Right cardiac atrium (tissue), 5 donors: ENCODE measurements at places on chromosomes 2 and 18. TPM values are rescaled to one million over a fixed set of nuclear protein-coding genes. Genes with fewer than 3 reads are reported as not detected.

DNA sequence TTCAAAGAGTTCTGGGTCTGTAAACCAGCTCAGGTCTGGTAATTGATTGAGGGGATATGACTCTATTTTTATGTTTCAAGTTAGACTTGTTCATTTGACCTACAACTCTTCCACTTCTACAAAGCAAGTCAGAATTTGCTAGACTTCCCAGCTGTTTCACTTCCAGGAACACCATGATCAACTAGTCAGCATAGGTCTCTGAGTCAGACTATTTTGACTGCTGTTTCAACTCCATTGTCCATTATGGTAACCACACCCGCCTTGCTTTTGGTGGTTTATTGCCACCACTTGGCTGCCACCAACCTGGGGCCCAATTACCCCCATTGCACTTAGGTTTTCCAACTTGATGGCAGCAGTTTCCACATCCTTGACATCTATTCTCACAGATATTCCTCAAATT, 116.6 kb downstream of the LAMA3 start:
- DNase-seq = no peak

DNA sequence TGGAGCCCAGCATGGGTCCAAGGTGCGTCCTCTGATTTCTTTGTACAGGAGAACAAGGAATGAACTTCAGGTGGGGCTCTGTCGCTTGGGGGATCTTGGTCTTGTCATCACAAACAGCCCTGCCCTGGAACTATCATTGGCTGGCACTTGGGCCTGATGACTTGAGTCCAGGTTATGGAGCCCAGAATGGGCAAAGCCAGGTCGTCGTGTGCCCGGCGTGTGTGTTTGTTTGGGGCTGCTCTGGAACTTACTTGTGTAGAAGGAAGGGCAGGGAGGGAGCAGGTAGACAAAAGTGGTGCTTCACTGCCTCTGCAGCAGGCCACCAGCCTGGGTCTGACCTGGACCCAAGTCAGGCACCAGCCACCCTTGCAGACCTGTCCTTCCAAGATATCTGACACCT, 306.3 kb upstream of the HS6ST1 start:
- no peak for DNase-seq

- DNase-seq = no peak
Measured at GRCh38 chr2:195121341-195121740, 535.7 kb upstream of the SLC39A10 start.

The CRYGD gene
- not detected for polyA plus RNA-seq

The GPR155 gene
- polyA plus RNA-seq = 4.3 TPM

The FSHR gene
- polyA plus RNA-seq = 0.11 TPM
